ENCODE measurements at places on chromosomes 1 and 21. TPM values are rescaled to one million over a fixed set of nuclear protein-coding genes. Genes with fewer than 3 reads are reported as not detected.

TOR1AIP1 gene
- 129 TPM for total RNA-seq

INAVA gene
- total RNA-seq: not detected

PLEKHA6 gene
- 22.4 TPM for total RNA-seq

ACOT7 gene
- 15.0 TPM for total RNA-seq

- peaks cover 57% of the 10 kb centered on the region for H3K27me3 ChIP-seq
- H3K4me3 ChIP-seq: no peak overlapping the region
- H3K36me3 ChIP-seq: no peaks in the 10 kb centered on the region
- no peak for DNase-seq
Observed at GRCh38 chr1:24317081-24317480, 2.1 kb upstream of the GRHL3 start.

GRCh38 chr1:57591842-57592241 lies 168.0 kb upstream of the DAB1 start:
- no peak overlapping the region for H3K4me3 ChIP-seq
- no peak for DNase-seq
- H3K27ac ChIP-seq: no peak overlapping the region
- H3K27me3 ChIP-seq: no peaks in the 10 kb centered on the region
- no peaks in the 10 kb centered on the region for H3K4me1 ChIP-seq

DNA sequence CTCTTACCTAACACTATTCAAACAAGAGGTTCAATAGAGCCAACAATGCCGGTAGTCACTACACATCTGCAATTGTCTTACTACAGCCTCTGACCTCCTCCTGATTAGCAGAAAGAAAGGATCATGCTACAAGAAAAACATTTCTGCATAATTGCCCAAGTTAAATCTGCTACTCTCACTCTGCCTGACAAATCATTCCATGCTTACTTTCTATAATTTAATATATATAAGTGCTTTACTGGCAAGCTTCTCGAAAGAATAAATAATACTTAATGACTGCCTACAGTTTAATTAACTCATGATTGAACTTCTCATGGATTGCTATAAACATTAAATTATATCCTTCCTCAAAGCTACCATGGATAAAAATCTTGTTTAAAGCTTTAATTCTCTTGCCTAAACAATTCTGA lies 156.0 kb downstream of the SLC45A1 start:
- no peaks in the 10 kb centered on the region for H3K36me3 ChIP-seq
- peaks cover 49% of the 10 kb centered on the region for H3K4me1 ChIP-seq
- no peak overlapping the region for H3K4me3 ChIP-seq
- no peak overlapping the region for H3K27ac ChIP-seq

GRCh38 chr1:27865821-27866220 lies 6.5 kb upstream of the THEMIS2 start:
- DNase-seq: no peak
- no peak overlapping the region for H3K27ac ChIP-seq

- no peaks in the 10 kb centered on the region for H3K36me3 ChIP-seq
- H3K27ac ChIP-seq: no peak overlapping the region
- no peak overlapping the region for H3K4me3 ChIP-seq
- DNase-seq: no peak
- no peaks in the 10 kb centered on the region for H3K27me3 ChIP-seq
Observed at GRCh38 chr1:215114154-215114933, 31.8 kb downstream of the KCNK2 start.

DNA sequence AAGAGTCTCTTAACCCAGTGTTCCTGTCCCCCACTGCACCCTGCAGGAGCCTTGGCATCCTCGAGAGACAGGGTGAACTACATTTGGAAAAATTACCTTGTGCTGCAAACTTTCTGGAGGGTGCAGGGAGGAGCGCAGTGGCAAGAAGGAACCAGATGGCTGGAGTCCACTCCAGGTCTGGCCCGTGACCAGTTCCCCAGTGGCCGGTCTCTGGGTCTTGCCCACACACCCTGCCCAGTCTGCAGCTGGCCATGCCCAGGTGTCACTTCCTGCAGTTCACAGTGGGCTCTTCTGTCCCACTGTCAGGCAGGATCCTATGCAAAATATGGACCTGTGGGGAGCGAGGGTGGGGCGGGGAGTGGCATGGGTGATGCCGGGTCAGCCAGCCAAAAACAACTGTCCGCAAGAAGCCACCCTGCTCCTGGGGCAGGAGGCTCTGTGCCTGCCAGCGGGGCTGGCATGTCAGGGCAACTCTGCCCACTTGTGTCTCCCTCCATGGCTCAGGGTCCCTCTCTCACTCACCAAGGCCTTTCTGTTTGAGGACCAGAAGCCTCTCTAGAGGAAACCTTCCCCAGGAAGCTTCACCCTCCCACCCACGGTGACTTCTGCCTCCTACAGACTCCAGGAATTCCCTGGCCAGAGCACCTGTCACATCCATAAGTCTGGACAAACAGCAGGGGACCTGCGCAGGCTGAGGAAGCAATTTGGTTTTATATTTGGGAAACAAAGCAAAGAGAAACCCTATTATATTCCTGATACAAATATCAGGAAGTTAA lies 55.6 kb downstream of the KIF21B start:
- DNase-seq: no peak
- H3K4me3 ChIP-seq: no peak overlapping the region
- no peaks in the 10 kb centered on the region for H3K36me3 ChIP-seq

- H3K27me3 ChIP-seq: no peaks in the 10 kb centered on the region
- no peak overlapping the region for H3K27ac ChIP-seq
- peak overlapping the region; percentile 18 for H3K4me3 ChIP-seq
- no peaks in the 10 kb centered on the region for H3K36me3 ChIP-seq
Observed at GRCh38 chr1:154863315-154864174, 6.5 kb downstream of the KCNN3 start.

- H3K36me3 ChIP-seq: no peaks in the 10 kb centered on the region
- peaks cover 13% of the 10 kb centered on the region for H3K4me1 ChIP-seq
Observed at GRCh38 chr1:169928438-169929209, 34.9 kb upstream of the SCYL3 start.

DNA sequence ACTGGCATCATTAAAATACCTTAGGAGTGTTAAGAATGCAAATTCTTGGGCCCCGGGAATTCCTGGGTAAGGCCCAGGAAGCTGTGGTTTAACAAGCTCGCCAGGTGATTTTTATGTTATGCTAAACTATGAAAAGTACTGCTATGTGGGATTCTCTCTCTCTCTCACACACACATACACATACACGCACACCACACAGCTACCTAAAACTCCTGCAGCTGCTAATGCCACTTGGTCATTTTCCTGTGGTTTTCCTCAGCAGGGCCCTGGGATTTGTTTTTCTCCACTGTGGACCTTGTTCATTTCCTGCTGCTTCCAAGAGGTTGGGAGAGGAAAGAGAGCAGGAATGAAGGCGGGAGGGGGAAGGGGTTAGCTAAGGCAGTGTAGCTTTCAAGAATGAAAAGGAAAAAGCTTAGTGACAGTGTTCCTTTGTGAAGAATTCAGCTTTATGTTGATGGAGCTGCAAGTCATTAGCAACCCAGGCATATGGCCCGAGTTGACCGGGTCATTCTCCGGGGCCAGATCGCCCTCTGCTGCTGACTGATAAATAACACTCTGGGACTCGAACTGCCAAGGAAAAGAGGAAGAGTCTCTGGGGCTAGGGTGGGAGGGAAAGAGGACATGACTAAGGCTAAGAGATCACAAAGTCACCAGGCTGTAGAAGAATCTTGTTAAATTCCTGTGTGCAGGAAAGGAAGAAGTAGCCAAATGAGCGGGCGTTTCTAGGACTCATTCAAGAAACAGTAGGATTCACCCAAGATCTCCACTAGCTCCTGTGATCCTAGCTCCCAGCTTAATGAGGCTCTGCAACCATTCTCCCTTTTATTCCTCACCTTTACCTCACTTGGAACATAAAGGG lies 30.5 kb upstream of the LRIG2 start:
- H3K27me3 ChIP-seq: no peaks in the 10 kb centered on the region
- no peak overlapping the region for H3K27ac ChIP-seq
- DNase-seq: peak; percentile 93
- no peaks in the 10 kb centered on the region for H3K36me3 ChIP-seq
- H3K4me1 ChIP-seq: peaks cover 12% of the 10 kb centered on the region

GRCh38 chr1:94734963-94735901 lies 84.9 kb upstream of the SLC44A3 start:
- no peak overlapping the region for H3K27ac ChIP-seq
- DNase-seq: no peak
- H3K4me1 ChIP-seq: peaks cover 12% of the 10 kb centered on the region

- no peaks in the 10 kb centered on the region for H3K27me3 ChIP-seq
- peak overlapping the region; percentile 17 for H3K27ac ChIP-seq
- H3K4me1 ChIP-seq: peaks cover 28% of the 10 kb centered on the region
- H3K36me3 ChIP-seq: no peaks in the 10 kb centered on the region
Observed at GRCh38 chr1:221241157-221241556, 361.9 kb downstream of the HLX start.

GRCh38 chr1:21884456-21885235 lies 52.5 kb downstream of the HSPG2 start:
- no peak overlapping the region for H3K4me3 ChIP-seq
- no peak for DNase-seq
- H3K36me3 ChIP-seq: peaks cover 83% of the 10 kb centered on the region
- peaks cover 9% of the 10 kb centered on the region for H3K4me1 ChIP-seq

DNA sequence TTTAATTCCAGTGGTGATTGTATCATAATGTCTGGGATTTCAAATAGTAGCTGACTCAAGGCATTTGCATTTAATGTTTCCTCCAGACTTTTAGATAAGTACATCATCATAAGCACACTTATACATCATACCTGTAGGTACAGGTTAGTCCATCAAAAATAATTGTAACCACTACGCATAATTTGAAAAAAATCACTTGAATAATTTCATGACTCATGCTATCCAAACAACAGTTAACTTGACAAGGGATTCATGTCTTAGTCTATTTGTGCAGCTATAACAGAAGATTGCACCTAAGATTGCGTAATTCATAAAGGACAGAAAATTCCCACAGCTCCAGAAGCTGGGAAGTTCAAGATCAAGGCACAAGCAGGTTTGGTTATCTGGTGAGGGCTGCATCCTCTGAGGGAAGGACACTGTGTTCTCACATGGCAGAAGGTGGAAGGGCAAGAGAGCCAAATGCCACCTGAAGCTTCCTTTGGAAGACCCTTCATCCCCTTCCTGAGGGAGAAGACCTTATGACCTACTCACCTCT lies 801.7 kb upstream of the BRINP3 start:
- no peaks in the 10 kb centered on the region for H3K27me3 ChIP-seq
- H3K4me3 ChIP-seq: no peak overlapping the region
- H3K4me1 ChIP-seq: no peaks in the 10 kb centered on the region
- H3K27ac ChIP-seq: no peak overlapping the region

- no peaks in the 10 kb centered on the region for H3K4me1 ChIP-seq
- no peak overlapping the region for H3K27ac ChIP-seq
- no peak for DNase-seq
Observed at GRCh38 chr1:65386439-65386838, 34.0 kb upstream of the LEPR start.

DNA sequence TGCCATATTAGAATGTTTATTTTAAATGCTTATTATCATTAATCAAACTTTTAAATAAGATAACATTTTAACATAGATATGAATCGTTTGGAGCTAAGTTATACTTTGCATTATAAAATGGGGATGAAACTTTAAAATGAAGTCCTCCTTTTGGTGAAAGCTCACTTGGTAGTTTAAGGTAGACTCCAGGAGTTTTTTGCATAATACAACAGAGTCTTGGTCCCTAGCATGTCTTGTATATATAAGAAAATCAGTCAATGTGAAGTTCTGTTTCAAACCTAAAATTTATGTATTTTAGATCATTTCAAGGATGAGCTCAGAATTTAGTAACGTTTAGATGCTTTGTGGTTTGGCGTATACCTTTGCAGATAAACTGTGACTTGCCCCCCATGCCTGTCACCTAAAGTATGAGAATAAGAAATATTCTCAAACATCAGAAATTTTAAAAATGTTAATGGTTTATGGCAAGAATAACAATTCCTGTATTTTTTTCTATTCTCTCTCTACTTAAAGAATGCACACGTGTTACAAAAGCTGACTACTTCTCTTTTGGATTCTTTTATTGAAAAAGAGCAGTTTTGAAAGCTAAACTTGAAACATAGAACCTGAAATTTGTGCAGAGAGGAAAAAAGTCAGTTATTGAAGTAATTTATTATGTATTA lies 3.8 kb downstream of the NFIA start:
- peaks cover 8% of the 10 kb centered on the region for H3K36me3 ChIP-seq
- no peaks in the 10 kb centered on the region for H3K27me3 ChIP-seq
- H3K4me3 ChIP-seq: peak overlapping the region; percentile 79
- H3K4me1 ChIP-seq: peaks cover 61% of the 10 kb centered on the region
- DNase-seq: no peak

DNA sequence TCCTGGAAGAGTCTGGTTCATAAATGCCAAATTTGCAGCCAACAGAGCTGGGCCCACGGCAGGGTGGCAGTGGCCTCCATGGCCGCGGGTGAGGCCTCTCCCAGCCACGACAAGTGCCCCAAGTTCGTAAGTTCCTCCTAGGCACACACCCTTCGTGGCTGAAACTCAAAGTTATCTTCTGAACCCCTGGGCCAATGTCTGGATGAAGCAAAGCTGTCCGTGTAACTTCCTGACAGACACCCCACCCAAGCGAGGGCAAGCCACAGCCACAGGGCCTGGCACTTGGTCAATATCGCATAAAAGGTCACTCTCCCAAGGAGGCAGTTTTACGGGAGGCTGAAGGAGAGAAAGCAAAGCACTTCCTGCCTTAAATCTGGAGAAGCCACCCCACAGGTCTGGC lies 27.8 kb upstream of the GPR153 start:
- no peaks in the 10 kb centered on the region for H3K27me3 ChIP-seq
- H3K4me3 ChIP-seq: no peak overlapping the region
- H3K27ac ChIP-seq: no peak overlapping the region
- DNase-seq: no peak
- peaks cover 12% of the 10 kb centered on the region for H3K4me1 ChIP-seq
- peaks cover 3% of the 10 kb centered on the region for H3K36me3 ChIP-seq

- no peaks in the 10 kb centered on the region for H3K27me3 ChIP-seq
- no peaks in the 10 kb centered on the region for H3K4me1 ChIP-seq
- H3K36me3 ChIP-seq: no peaks in the 10 kb centered on the region
- no peak for DNase-seq
- no peak overlapping the region for H3K27ac ChIP-seq
Observed at GRCh38 chr1:195591917-195592672, 1016.1 kb downstream of the KCNT2 start.

DNA sequence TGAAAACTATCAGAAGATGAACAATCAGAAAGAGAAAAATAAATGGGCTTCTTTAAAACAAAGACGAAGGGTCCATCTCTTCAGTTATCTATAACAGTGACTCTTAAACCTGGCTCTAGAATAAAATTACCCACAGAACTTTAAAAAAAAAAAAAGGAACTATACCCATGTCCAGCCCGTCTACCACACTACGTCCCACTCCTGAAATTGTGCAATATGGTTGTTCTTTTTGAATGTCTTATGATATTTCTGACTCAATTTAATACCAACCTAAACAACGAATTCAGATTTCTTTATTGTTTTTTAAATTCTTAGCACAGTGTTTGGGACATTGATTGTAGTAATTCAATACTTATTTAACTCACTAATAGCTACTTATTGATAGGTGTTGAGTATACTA lies 246.3 kb downstream of the DPYD start:
- no peak overlapping the region for H3K27ac ChIP-seq
- peaks cover 5% of the 10 kb centered on the region for H3K36me3 ChIP-seq
- H3K4me1 ChIP-seq: no peaks in the 10 kb centered on the region
- DNase-seq: no peak

GRCh38 chr1:61089741-61090140 lies 7.4 kb downstream of the NFIA start:
- H3K4me3 ChIP-seq: peak overlapping the region; percentile 96
- H3K27ac ChIP-seq: peak overlapping the region; percentile 98
- no peak for DNase-seq
- H3K36me3 ChIP-seq: peaks cover 12% of the 10 kb centered on the region
- H3K4me1 ChIP-seq: peaks cover 41% of the 10 kb centered on the region
- H3K27me3 ChIP-seq: no peaks in the 10 kb centered on the region

All from esophagus muscularis mucosa (tissue), 4 donors.